HT-29 (cell line): ENCODE measurements at places on chromosomes 4 and X.

GRCh38 chrX:24203072-24203808, 53.7 kb downstream of the ZFX start:
- no peak for DNase-seq

- DNase-seq, result no peak
Measured at GRCh38 chr4:176548571-176548970, 228.8 kb downstream of the SPCS3 start.

GRCh38 chr4:33931026-33931425, 2313.3 kb downstream of the ARAP2 start:
- no peak for DNase-seq

GRCh38 chrX:57137501-57137900, 304 bp upstream of the SPIN2A start:
- no peak for DNase-seq

DNA sequence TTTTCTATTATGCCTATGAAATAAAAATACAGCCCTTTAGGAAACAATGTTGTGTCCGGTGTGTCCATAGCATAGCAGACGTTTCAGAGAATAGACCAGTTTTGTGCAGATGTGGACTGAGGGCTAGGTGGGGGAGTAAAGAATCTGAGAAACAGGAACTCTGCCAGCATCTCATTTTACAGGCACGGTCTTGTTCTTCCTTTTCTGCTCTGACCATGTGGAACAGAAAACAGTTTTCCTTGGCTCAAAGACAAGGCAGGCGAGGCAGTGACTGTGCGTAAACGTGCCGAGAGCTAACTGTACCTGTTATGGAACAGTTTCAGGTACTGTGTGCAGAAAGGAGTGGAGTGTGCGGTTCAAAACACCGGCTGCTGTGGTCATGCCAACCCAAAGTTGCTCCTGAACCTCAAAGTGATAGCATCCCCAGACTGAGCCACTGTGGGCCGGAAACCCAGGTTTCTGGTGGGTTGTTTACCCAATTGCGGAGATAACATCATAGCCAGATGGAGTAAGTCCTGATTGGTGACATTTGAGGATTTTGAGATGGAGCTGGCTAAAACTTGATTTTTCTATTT, 20.2 kb downstream of the CNGA2 start:
- DNase-seq, result no peak

- no peak for DNase-seq
Measured at GRCh38 chrX:54085666-54086065, 41.4 kb upstream of the PHF8 start.

DNA sequence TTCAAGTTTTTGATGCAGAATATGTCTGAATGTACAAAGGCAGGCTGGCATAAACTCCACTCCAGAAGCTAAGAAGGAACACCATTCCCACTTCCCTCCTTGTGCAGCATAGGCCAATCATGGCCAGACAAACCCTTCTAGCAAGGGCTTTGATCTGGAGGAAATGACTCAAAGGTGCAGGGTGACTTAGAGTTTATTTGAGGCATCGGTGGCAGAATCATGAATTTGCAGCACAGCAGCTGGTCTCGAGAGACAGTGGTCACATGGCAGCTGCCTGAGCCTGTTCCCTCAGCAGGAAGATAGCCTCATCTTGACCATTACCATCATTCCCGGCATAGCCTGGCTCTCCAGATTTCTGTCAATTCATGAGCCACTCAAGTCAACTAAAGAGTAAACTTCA, 154.5 kb downstream of the ATP10D start:
- DNase-seq, result no peak

GRCh38 chr4:11625211-11625610, 196.5 kb upstream of the HS3ST1 start:
- DNase-seq, result no peak

- DNase-seq, result no peak
Measured at GRCh38 chrX:39451046-39451445, 646.7 kb downstream of the BCOR start.

GRCh38 chrX:147803948-147804347, 107.8 kb upstream of the FMR1 start:
- peak; percentile 41 for DNase-seq

DNA sequence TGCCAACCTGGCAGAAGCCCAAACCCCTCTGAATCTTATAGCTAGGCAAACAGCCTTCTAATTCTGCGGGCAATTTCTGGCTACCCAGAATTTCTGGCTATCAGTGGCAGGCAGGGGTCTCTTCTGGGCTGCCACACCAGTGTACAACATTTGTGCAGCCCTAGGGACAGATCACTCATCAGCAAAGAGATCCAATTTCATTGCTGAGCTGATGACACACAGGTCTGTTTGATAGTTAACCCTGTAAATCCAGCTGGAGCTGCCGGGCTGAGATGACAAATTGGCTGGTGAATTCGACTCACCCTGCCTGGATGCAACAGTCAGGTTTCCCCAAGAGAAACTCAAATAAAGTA, 2.4 kb downstream of the MID1 start:
- no peak for DNase-seq

DNA sequence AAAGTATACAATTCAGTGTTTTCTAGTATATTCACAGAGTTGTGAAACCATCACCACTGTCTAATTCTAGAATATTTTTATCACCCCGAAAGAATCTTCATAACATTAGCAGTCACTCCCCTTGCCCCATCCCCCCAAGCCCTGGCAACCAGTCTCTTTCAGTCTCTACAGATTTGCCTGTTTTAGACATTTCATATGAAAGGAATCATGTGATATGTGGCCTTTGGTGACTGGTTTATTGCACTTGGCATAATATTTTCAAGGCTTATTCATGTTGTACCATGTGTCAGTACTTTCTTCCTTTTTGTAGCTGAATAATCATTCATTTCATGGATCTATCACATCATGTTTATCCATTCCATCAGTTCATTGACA, 371.7 kb downstream of the AFF2 start:
- DNase-seq, result no peak

- no peak for DNase-seq
Measured at GRCh38 chr4:212438-213188, 88.3 kb downstream of the ZNF718 start.

GRCh38 chr4:57374866-57375595, 264.8 kb upstream of the IGFBP7 start:
- DNase-seq, result no peak

DNA sequence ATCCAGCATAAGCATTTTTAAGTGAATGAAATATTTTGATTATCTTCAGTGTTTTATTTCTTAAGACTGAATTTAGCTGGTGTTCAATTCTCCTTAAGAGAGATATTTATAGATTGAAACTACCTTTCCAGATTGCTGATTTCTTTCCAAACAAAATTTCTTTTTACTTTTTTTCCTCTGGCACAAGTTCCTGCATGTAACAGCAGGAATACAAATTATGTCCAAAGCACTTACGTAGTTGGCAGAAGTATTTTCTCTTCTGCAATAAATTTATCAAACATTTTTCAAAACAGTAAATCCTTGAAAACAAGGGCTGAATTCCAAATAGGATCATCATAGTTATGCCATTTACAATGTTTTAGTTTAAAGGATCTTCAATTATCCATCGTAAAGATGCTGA, 412.6 kb downstream of the IQCM start:
- DNase-seq, result no peak

GRCh38 chr4:158771776-158772175, 3.0 kb downstream of the FNIP2 start:
- DNase-seq, result peak; percentile 38

- no peak for DNase-seq
Measured at GRCh38 chr4:5734853-5735252, 23.9 kb downstream of the EVC start.

DNA sequence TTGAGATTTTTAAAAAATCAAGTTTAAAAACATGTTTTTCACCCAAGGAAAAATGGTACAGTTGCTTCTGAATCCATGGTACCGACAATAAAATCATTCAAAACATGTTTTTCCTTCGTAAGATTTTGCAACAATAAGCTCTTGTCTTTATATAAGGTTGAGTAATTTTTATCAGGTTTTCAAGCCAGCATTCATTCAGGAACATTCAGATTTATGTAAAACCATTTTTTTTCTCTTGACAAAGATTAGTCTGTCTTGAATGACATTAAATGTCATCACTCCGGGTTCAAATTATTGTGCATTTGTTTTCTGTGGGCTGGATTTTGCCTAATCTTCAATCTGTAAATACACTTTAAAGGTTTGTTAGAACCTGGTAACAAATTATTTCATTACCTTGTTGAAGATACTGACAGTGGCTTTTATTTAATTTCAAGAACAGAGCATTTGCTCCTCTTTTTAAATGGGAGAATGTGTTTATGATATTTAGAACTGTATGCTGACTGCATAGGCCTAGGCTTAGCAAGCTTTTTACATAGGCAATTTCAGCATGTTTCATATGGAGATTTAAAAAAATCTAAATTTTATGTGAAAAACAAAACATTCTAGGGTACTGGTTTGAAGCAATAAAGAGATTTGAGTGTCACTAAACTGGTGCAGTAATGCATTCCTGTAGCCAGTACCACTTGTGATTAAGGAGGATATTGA, 336.4 kb upstream of the HAND2 start:
- no peak for DNase-seq

- no peak for DNase-seq
Measured at GRCh38 chr4:125440814-125441213, 126.1 kb downstream of the FAT4 start.

- no peak for DNase-seq
Measured at GRCh38 chr4:101813604-101814003, 23.1 kb downstream of the BANK1 start.

DNA sequence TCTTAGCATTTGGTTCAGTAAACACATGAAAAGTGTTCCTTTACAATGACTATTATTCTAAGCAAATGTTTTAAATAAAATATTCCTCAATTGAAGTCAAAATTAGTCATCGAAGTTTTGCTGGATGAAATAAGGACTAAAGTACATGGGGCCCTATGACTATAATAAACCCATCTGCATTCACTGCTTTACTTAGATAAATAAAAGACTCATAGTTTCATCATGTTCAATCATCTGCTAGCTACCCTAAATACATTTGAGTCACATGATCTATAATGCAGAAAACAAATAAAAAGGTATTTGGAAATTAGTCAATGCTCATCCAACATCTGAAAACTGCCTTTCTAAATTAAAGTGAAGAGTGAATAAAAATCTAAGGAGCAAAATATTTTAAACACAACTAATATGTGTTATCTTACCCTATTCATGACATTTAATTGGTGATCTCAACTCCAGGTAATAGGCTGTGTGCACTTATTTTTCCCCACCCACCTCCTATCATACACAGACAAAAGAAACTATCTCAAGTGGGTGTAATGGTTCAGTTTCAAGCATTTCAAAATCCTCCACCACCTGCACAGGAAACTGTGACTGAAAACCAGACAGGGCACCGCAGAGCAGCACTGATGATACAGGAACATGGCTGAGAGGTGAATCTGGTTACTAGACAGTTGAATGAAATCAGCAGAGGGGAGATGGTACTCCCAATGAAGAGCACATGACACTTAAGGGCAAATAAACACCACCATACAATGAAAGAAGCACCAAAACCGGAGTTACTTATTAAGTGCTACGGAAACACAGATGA, 78.6 kb downstream of the CAMK2D start:
- no peak for DNase-seq

- no peak for DNase-seq
Measured at GRCh38 chrX:123881330-123881729, 21.5 kb downstream of the XIAP start.

DNA sequence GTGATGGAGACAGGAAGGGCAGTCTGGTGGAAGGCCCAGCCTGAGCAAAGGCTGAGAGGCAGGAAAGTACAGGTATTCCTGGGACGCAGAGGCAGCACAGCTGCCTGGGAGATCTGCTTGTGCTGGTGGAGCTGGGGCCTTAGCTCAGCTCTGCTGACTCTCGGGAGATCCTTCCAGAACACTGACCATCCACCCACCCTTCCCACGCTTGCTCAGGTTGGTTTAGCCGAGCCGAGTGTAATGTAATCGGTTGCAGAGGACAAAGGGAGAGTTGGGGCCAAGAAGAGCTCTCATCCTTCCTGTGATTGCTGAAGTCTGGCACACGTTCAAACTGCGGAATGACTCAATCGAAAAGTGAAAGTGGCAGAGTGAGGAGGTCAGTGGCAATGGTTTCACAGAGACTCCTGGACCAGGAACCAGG, 43.1 kb upstream of the GPR78 start:
- peak; percentile 75 for DNase-seq

DNA sequence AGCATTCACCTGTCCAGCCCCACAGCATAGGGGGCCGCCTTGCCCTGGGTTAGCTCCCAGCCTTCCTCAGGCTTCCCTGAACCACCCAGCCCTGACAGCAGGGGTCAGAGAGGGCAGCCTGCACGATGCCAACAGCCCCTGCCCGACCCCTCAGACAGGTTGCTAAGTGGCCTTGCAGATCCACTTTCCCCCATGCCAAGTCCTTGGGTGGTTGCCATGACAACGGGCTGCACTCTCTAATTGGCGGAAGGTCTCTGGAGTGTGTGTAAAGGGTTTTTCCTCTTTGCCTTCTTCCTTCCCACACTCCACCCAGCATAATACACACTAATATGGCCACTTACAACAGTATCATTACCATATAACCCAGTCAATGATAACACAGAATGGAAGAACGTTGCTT, 99.6 kb upstream of the AFAP1 start:
- no peak for DNase-seq

DNA sequence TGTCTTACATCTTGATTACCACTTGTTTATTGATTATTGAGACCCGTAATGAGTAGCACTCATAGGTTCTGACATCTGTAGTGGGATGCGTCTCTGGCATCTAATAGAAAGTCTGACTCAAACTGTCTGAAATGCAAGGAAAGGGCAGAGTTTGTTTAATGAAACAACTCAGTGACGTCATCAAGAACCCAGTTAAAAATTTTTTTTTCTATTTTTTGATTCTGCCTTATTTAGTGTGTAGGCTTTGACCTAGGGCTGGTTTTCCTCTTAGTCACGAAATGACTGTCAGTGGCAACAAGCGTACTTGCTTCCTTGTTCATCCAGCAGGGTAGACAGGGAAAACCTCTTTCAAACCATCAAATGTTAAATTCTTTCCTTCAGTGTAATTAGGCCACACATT, 3.1 kb upstream of the CDKL5 start:
- DNase-seq, result no peak

DNA sequence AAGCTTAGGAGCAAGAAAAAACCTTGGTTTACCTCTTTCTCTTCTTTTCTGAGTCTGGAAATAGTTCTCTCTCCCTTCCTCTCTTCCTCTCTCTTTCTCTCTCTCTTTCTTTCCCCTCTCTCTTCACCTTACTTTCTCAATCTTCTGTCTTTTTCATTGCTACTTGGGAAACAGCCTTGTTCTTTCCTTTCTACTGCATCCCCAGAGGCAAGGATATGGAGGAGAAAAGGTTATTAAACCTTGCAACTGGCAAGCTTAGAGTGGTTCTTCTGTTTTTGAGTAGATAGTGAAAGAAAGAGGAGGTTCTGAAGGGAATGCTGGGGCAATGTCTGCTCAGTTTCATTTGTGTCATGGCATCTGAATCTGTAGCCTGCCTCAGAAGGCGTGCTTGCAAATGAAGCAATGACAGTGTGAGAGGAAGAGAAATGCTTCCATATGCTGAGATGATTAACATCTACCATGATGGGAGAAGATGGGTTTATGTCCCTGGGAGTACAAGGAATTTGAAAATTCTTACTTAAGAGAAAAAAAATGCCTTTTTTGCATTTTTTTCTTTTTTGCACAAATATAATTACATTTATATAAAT, 190.6 kb downstream of the CEP135 start:
- no peak for DNase-seq

- no peak for DNase-seq
Measured at GRCh38 chrX:126985981-126986380, 166.5 kb downstream of the PRR32 start.

GRCh38 chr4:83605210-83605609, 69.3 kb downstream of the GPAT3 start:
- DNase-seq, result no peak

GRCh38 chr4:8191136-8191747, 7.8 kb upstream of the SH3TC1 start:
- no peak for DNase-seq

GRCh38 chrX:12709047-12709446, 82.2 kb upstream of the PRPS2 start:
- DNase-seq, result peak; percentile 20
